ENCODE measurements at places on chromosomes 6 and 20. TPM values are rescaled to one million over a fixed set of nuclear protein-coding genes. Genes with fewer than 3 reads are reported as not detected.

DNA sequence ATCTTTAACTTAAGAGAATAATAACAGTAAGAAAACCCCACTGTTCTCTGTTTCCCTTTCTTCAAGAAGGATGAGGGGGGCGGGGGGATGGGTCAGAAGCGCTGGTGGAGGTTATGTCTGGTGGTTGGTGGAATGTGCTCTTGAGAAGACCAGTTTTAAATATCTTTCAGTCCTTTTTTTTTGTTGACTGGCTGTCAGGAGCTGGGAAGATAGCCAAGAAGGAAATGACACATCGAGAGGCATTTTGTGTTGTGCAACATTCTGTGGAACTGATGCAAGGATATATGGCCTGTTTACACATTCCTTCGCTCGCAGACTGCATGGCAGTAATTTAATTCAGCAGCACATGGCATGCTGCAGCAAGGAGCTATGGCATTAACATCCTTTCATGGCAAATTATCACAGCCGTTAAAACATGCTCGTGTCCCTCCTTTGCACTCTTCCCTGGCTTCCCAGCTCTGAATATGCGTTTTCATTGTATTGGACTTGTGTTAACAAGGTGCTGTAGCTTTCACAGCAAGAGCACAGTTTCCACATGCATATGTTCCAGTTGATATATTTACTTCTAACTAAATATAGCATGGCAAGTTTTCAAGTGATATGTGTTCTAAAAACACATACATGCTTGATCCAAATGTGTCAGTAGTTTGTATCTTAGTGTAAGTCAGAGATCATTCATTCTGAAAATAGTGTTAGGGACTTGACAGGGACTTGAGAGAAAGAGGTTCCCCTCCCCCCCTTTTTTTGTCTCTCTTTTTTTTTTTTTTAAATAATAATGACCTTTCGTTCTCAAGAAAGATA lies 68.2 kb upstream of the SUPT3H start:
- DNase-seq, result peak; percentile 47
- no peaks in the 10 kb centered on the region for H3K27me3 ChIP-seq
- peaks cover 45% of the 10 kb centered on the region for H3K4me1 ChIP-seq
- no peak overlapping the region for H3K4me3 ChIP-seq
- peaks cover 9% of the 10 kb centered on the region for H3K36me3 ChIP-seq
- H3K27ac ChIP-seq, result peak overlapping the region; percentile 63

GRCh38 chr6:40922281-40922680 lies 116.7 kb downstream of the UNC5CL start:
- H3K4me3 ChIP-seq, result no peak overlapping the region
- no peaks in the 10 kb centered on the region for H3K4me1 ChIP-seq
- H3K27ac ChIP-seq, result no peak overlapping the region
- H3K36me3 ChIP-seq, result no peaks in the 10 kb centered on the region

DNA sequence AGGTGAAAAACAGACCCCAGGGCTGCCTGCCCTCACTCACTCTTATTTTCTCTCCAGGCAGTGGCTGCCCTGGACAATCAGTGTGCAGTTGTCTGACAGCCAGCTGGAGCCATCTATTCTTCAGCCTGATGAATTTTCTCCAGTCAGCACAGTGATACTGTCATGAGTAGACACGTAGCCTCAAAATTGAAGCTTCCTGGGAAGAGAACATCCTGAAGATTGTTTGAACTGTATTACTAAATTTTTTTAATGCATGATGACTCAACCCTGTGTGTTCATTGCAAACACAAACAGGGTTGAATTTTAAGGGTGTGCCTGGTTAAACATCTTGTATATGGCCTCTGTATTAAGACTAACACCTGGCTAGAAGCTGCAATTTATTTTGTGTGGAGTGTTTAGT lies 49.8 kb upstream of the STXBP5 start:
- no peaks in the 10 kb centered on the region for H3K4me1 ChIP-seq
- no peak for DNase-seq
- no peak overlapping the region for H3K27ac ChIP-seq
- no peaks in the 10 kb centered on the region for H3K27me3 ChIP-seq
- H3K4me3 ChIP-seq, result no peak overlapping the region
- no peaks in the 10 kb centered on the region for H3K36me3 ChIP-seq

The PSMB1 gene
- total RNA-seq, result 157 TPM

The TMEM244 gene
- total RNA-seq, result not detected
